Neuronal stem cell (in vitro differentiated cells): ENCODE measurements at places on chromosomes 6 and 20.
A peak's percentile ranks its signal among the peaks of the same experiment; 100 is the strongest.

GRCh38 chr6:100258752-100259151 is 206.0 kb downstream of the SIM1 start:
- no peak for DNase-seq

- DNase-seq = no peak
These were observed 54.5 kb downstream of the ADGRG6 start for GRCh38 chr6:142356201-142356883.

GRCh38 chr6:159838020-159838744 is 38.1 kb downstream of the PNLDC1 start:
- no peak for DNase-seq

- no peak for DNase-seq
These were observed 8.7 kb upstream of the PLTP start for GRCh38 chr20:45920462-45921336.

DNA sequence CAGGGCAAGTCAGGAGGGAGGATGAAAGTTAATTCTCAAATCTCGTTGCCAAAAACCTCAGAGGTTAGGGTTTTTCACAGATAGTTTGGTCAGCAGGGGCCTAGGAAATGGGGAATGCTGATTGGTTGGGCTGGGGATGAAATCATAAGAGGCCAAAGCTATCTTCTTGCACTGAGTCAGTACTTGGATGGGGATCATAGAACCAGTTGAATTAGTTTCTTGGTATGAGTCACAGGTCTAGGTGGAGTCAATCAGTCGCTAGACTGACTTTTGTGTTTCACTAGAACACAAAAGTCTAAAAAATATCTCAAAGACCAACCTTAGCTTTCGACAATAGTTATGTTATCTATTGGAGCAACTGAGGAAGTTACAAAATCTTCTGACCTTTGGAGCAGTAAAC is 368.5 kb downstream of the TBC1D32 start:
- no peak for DNase-seq

DNA sequence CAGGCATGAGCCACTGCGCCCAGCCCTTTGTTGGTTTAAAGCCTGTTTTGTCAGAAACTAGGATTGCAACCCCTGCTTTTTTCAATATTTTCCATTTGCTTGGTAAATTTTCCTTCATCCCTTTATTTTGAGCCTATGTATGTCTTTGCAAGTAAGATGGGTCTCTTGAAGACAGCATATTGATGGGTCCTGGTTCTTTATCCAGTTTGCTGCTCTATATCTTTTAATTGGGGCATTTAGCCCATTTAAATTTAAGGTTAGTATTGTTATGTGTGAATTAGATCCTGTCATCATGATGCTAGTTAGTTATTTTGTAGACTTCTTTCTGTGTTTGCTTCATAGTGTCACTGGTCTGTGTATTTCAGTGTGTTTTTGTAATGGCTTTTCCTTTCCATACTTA is 46.8 kb downstream of the ZC2HC1B start:
- DNase-seq = no peak

DNA sequence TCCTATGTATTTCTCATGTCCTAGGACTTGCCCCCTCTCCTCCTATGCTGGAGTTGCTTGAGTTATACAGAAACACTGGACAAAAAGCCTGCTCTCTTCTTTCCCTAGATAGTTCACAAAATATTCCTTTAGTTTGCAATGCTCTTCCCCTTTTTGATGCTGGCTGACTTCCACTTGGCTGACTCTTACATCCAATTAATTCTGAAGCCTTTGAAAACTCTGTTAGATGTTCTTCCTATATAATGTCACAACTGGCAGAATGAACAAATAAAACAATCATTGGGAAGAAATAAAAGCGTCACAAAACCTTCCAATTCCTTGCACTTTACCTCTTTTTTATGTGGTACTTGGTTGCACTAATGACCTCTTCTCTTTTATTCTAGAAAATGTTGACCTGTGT is 253.8 kb upstream of the CITED2 start:
- DNase-seq = no peak

DNA sequence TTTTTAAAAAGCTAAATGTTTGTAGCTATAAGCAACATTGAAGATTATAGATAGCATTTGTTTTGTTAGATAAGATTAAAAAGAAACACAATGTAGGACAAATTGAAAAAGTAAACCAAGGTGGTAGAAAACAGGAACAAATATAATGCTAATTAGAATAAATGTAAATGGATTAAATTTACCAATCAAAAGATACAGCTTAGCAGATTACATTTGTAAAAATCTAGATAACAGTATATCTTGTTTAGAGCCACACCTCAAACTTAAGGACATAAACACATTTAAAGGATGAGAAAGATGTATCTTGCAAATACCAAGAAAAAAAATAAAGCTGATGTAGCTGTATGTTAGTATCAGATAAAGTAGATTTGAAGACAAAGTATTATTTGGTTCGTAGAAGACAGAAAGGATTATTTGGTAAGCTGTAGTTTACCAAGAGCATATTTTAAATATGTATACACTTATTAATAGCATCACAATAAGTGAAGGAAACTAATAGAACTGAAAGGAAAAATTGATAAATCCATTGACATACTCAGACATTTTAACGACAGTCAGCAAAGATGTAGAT is 107.2 kb downstream of the TULP4 start:
- DNase-seq = no peak

DNA sequence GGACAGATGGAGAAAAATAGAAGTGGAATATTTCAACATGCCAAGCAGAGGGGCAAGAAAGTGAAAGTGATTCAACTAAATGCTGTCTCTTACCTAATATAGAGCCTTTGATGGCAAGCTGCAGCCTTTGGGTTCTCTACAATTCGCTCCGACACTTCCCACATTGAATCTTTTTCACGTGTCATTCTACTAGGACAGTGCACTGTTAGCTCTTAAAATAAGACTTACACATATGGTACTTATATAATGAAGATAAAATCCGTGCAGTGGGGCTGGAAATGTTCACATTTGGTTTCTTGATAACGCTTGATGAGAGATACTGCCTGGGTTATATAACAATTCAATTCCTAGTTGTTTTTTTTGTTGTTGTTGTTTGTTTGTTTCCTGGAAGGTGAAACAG is 502.4 kb downstream of the LMBRD1 start:
- no peak for DNase-seq

DNA sequence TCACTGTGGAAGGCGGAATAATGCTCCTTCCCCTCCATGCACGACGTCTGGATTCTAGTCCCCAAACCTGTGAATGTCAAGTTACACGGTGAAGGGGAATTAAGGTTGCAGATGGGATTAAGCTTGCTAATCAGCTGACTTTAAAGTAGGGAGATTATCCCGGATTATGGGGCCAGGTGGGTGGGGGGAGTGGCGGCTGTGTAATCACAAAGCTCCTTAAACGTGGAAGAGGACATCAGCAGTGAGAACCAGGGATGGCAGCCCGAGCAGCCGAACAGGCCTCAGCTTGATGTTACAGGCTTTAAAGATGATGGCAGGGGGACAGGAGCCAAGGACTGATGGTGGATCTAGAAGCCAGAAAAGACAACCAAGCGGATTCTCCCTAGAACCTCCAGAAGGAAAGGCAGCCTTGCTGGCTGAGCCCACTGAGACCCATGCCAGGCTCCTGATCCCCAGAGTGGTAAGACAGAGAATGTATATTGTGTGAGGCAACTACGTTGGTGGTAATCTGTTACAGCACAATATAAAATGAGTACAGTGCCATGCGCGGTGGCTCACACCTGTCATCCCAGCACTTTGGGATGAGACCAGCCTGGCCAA is 117.5 kb downstream of the SCML4 start:
- no peak for DNase-seq

GRCh38 chr20:63705232-63706026 is 2.3 kb downstream of the ARFRP1 start:
- no peak for DNase-seq

GRCh38 chr6:117536317-117536716 is 53.8 kb downstream of the DCBLD1 start:
- DNase-seq = no peak

- DNase-seq = no peak
These were observed 196.9 kb downstream of the FOXA2 start for GRCh38 chr20:22387452-22387851.

DNA sequence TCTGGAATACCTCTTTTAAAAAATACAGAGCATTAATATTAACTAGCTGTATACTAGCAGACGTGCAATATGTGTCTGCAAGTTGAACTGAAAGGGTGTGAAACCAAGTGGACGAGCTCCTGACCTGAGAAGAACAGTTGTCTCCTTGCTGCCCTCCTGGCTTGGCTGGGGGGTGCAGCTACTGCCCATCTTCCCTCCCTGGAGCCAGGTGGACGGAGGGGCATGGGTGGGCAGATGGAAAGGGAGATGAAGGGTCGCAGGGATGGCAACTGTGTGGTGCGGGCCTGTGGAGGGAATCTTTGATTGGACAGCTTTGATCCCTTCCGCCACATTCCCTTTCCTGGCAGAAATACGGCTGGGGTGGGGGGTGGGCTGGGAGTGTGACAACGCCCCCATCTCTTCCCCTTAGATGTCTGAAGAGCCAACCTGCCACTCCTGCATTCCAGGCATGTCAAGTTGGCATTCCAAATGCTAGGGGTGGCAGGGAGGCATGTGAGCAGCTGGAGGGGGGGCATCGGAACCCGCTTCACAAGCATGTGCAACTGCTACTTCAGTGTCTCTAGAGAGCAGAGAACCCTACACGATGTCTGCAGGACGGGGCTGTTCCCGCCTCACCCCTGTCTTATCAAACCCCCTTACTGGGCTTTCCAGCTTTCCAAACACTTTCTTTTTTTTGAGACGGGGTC is 37.3 kb downstream of the SRSF3 start:
- no peak for DNase-seq

- no peak for DNase-seq
These were observed 120.5 kb downstream of the ZMYND8 start for GRCh38 chr20:47235853-47236638.

- DNase-seq = no peak
These were observed 9.8 kb downstream of the FOXS1 start for GRCh38 chr20:31835554-31835953.

GRCh38 chr6:2171728-2172127 is 73.7 kb downstream of the GMDS start:
- DNase-seq = no peak

DNA sequence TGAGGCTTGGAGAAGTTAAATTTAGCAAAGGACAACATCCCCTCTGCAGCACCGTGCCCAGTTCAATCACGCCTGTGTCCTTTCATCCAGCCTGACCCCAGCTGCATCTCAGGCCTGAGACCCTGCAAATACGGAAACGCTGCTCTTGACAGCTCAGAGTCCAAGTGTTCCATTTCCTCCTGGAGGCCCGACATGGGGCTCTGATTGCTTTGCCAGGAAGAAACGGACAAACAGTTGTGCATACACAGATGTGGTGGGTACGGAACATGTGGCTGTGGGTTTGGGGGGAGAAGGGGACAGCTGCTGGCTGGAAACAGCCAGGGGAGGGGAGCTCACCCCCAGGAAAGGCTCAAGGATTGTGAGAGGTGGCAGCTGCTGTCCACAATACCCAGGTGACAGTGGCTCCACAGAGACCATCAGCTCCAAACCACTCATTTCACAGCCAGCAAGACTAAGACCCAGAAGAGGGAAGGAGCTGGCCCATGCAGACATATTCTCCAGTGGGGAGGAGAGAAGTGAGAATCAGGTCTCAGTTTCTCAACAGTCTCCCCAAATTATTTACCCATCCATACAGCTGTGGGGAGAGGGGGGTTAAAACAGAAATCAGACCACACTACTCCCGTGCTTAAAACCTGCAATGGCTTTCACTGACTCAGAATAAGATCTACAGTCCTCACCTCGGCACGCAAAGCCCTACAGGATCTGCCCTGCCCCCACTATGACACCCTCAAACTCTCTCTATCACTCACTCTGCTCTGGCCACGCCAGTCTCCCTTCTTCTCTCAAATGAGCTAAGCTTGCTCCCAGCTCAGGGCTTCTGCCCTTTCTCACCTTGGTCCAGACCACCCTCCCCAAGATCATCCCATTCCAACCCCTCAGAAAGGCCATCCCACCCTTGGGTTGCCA is 89.1 kb downstream of the PREX1 start:
- DNase-seq = no peak

GRCh38 chr20:64069614-64070243 is 6.7 kb downstream of the TCEA2 start:
- peak; percentile 67 for DNase-seq

DNA sequence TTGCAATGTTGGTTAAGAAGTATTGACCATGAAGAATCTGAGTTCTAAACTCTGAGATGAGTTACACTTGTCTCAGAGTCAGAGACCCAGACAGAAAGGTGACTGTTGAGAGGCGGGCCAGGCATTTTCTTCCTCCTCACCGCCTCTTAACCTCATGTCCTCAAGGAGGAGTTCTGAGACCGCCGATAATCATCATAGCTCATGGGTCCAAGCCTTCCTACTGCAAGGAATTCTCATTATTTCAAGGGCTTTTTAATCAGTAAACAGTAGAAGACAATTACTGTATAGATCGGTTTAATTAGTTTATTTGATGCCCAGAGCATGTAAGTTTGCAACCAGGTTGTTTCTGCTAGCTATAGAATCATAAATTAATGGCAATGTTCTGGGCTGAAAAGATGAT is 382.4 kb upstream of the MMS22L start:
- DNase-seq = no peak

DNA sequence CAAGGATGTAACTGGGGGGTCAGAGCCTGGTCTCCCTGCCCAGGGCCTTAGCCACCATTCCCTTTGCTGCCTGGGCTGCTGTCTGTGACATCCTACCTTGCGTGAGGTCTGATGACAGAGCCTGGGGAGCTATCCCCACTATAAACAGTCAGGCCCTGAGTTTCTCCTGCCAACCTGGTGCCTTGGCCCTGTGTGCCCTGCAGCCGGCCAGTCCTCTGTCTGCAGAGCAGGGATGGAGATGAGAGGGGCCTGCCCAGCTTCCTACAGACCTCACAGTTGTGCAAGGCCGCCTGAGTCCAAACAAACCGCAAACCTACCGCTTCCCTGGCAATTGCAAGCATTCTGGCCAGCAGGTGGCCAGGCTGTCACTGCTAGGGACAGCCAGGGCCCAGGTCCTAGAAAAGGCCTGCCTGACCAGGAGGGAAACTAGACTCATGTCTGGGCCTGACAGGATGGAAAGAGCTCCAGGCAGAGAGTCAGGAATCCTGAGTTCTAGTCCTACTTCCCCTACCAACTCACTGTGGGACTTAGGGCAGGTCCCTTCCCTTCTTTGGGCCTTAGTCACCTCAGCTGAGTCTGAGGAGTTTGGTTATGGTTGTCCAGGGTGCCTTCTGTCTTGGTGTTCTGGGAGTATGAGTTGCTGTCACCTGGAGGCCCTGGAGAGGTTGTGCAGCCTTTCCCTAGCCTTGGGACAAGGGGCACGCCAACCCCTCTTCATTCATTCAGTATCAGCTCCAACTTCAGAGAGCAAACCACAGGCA is 86.2 kb downstream of the VEGFA start:
- DNase-seq = no peak

DNA sequence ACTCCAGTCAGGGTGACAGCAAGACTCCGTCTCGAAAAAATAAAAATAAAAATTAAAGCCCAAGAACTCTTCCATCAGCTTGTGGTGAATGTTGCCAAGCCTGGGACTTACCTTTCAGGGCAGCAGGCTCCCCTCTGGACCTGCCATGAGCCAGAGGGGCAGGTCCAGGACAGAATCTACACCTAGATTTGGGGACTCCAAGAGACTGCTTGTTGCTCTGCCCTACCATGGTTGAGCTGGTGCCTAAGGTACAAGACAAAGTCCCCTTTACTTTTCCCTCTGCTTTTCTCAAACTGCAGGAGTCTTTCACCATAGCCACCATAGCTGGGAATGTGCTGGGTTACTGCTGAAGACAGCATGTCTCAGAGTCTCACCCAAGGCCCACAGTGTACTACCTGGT is 9.2 kb downstream of the C6orf15 start:
- DNase-seq = no peak

GRCh38 chr6:149934249-149935156 is 7.3 kb upstream of the ULBP2 start:
- DNase-seq = peak; percentile 61
